ENCODE measurements at places on chromosomes 7 and 10. TPM values are rescaled to one million over a fixed set of nuclear protein-coding genes. Genes with fewer than 3 reads are reported as not detected.

- peak; percentile 39 for DNase-seq
Measured at GRCh38 chr10:99393036-99393435, 37.4 kb downstream of the GOT1 start.

FAM20C gene
- total RNA-seq = 143 TPM

IL6 gene
- 9.4 TPM for total RNA-seq

DNA sequence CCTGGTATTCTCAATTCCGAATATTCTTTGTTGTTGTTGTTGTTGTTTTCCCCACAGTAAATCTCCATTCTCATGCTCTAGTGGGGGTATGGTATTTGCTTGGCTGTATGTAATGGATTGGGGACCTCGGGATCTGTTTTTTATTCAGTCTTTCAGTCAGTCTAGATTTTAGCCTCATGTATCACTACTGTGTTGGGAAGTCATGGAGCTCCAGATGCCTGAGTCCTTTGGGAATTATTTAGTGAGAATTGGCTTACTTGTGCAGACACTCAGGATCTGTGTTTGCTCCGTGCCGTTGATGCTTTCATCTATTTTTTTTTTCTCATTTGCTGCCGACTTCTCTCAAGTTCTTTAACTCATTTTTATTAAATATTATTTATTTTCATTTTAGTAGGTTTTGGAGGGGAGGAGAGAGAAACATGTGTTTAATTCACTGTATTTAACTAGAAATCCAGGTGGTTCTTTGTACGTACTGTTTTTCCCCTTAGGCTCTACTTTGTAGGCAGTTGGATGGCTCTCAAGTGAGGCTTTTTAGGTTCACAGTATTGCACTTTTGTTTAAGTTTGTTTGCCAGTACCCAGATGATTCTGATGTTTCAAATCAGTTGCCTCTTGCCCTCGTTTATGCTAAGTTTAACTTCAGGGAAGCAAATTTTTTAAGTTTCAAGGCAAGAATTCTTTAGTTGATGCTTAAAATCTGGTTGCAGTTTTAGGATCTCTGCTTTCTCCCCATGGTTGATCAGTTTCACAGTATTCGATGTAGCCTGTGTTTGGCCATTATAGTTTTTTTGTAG lies 36.9 kb downstream of the ZNRF2 start:
- DNase-seq = peak; percentile 45
